ENCODE measurements at places on chromosomes 4 and X.
A peak's percentile ranks its signal among the peaks of the same experiment; 100 is the strongest.

GRCh38 chrX:1658071-1658491 is 43.2 kb downstream of the ASMT start:
- no peak for DNase-seq

DNA sequence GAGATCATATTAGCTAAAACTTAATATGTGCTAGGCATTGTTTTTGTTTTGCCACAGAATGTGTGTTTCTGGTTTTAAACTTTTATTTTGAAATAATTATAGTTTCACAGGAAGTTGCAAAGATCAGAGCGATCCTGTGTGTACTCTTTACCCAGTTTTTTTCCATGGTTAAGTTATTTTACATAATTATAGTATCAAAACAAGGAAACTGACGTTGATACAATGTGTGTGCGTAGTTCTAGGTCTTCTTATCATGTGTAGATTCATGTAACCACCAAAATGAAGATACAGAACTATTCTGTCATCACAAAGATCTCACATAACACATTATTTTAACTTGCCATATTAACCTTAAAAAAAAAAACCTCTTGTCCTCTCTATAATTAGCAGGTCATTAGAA is 69.2 kb downstream of the BLTP1 start:
- DNase-seq, result no peak

DNA sequence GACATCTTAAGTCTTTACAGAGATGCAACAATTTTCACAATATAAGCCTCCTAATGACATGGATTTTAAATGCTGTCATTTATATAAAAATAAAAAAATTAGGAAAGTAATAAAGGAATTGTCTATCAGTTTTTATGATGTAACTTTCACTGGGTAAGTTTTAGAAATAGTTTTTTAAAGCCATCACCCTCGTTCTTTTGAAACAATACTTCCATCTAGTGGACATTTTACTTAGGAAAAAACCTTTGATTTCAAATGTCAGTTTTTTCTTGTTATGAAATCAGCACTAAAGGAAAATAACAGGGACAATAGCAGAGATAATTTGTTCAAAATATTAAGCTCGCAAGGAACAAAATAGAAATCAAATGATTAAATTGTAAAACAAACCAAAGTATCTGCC is 24.3 kb upstream of the NDNF start:
- no peak for DNase-seq

GRCh38 chr4:102575369-102576129 is 74.4 kb downstream of the NFKB1 start:
- DNase-seq, result no peak

GRCh38 chr4:38819569-38819968 is 15.0 kb upstream of the TLR1 start:
- no peak for DNase-seq

DNA sequence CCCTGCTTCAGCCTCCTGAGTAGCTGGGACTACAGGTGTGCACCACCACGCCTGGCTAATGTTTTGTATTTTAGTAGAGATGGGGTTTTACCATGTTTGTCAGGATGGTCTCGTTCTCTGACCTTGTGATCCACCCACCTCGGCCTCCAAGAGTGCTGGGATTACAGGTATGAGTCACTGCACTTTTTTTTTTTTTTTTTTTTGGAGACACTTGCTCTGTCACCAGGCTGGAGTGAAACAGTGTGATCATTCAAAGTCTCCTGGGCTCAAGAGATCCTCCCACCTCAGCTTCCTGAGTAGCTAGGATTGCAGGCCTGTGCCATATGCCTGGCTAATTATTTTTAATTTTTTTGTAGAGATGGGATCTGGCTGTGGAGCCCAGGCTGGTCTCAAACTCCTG is 338.8 kb downstream of the PPP3CA start:
- DNase-seq, result no peak

DNA sequence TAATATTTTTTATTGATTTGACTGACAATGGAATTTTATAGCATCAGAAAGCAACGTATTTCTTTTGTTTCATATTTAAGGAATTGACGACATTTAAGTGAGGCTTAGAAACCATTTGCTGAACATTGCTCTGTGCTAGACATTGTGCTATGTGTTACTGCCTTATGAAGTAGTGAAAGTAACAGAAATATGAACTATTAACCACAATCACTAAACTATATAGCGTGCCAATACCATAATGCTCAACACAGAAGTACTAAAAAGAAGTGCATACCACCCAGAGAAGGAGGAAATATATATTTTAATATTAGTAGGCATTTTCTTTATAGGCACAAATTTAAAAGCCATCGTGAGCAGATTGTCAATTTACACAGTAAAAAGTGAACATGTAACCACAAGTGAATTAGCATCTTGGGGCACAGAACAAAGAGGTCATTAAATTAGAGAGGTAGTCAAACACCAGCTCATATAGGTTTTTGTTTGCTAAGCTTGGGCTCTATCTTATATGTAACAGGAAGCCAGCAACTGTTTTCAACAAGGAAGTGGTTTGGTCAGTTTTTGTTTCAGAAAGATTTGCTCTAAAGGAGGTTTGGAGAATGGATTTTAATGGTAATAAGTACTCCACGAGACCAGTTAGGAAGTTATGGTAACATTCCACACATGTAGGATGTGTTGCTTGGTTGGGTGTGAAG is 270.7 kb downstream of the GRXCR1 start:
- DNase-seq, result no peak

DNA sequence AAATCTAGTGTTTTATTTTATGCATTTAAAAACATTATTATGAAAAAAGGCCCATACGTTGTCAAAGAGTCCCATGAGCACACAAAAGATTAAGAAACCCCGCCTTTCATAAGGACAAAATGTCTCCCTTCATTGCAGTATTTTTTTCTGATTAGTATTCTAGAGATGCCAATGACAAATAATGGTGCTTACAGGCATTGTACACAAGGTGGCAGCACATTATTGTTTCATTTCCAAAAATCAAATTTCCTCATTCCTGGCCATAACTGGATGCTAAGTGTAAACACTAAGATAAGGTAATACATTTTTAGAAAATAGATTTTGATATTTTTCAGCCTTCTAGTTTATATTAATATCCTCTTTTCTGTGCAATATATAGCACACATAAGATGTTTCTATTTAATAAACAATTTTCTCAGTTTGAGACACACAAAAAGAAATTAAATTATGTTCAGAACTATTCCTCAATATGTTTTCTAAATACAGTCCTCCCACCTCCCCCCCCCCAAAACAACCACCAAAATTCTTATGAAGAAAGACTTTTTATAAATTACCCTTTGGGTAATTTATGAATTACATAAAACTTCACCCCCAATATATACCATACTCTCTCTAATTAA is 47.7 kb downstream of the TIGD2 start:
- no peak for DNase-seq

DNA sequence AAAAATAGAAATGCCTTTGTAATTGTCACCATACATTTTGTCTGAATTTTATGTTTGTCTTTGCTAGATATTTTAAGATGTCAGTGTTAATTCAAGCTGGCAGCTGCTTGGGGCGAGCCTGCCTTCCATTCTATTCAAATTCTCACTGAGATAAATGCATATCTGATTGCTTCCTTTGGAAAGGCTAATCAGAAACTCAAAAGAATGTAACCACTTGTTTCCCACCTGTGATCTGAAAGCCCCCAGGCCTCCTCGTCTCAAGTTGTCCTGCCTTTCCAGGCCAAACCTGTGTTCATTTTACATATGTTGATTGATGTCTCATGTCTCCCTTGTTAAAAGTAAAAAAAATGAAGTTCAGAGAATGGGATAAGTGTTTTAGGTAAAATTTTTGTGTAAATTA is 318.7 kb upstream of the TECRL start:
- no peak for DNase-seq

DNA sequence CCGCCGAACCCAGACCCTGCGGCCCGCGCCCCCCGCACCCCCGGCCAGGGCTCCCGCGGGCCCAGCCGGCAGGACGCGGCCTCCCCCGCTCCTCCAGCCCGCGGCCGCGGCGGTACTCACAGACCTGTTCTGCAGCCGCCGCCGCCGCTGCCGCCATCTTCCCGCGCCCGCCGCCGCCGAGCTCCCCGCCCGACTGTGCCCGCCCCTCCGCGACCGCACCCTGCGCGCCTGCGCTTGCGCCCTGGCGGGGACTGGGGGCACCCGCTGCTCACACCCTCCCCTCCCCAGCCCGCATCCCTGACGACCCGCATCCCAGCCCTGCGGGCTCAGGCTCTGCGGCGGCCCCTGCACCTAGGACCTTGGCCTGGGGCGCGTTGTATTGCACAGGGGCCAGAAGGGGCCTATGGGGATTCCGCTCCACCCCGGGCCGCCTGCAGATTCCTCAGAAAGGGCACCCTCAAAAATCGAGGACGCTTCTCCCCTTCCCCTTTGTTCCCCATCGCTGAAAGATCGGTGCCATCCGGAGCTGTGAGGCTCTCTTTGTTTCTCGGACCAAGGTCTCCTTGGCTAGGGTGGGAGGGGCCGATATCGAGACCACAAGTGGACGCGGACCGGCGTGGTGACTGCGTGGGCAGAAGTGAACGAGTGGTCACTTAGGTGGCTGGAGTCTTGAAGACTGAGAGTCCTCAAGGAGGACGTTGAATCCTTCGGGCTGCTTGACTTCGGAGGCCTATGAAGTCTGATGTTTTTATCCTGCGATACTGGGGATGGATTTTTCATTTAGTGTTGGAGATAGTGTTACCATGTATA is at the start of gene SGCB:
Gene SGCB, minus strand, starts transcription at position 197 of the 810 bp plus-strand sequence. Its CDS starts 40 bp downstream, at position 157.
- peak; percentile 61 for DNase-seq

DNA sequence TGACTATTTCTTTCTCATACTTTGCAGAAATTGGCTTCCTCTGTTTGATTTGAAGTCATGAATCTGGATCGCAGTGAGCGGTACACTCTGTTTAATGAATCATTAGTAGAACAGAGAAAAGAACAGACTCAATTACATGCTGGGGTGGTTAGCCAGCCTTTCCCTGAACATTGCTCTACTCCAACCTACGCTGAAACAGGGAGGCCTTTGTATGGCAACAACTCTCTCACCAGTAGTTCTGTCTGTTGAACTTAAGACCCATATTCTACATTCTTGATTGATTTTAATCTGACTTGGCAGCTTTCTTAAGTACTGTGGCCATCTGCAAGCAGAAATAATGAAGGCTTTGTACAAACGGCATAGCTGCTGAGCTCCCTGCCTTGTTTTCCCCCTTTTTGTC is 19.0 kb upstream of the AP1S2 start:
- no peak for DNase-seq

GRCh38 chr4:48025005-48025404 is 8.4 kb downstream of the NIPAL1 start:
- DNase-seq, result no peak

- no peak for DNase-seq
Measured at GRCh38 chrX:20128670-20129069, 12.0 kb upstream of the MAP7D2 start.

DNA sequence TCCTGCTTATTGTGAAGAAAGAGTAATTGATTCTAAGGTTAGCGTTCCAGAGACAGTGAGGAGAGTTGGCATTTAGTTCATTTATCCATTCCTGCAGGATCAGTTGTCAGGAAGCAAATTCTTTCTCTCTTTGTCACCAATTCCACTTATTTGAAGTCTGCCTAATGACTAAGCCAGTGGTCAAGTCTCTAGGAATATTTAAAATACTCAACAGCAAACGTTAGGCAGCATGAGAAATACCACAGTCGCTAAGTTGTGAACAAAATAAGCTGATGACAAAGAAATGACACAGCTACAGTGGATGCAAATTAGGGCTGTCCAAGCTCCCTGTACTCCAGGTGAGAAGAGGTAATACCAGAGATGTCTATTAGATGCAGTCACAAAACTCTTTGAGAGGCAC is 6.6 kb upstream of the MAGEB17 start:
- no peak for DNase-seq

DNA sequence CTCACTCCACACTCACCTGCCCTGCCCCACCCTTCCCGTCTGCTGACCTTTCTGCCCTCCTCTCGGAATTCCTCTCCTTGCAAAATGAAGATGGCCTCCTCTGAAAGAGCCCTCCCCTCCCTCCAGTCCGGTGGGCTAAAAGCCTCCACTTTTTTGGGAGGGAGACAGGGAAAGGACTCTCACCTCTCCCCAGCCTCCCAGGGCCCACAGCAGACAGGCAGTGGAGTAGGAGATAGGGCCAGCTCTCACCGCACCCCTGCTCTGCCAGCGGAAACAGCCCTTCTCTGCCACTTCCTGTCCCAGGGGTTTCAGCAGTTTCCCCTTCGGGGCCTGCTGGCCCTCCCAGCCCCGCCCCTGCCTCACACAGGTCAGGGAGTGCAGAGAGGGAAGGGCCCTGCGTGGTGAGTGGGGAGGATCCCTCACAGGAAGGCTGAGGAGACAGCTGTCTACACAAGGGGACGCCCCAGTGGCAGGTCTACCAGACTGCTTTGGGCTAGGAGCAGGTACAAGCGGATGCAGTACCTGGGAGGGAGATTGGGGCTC is 18.2 kb downstream of the ELF4 start:
- DNase-seq, result peak; percentile 19

- no peak for DNase-seq
Measured at GRCh38 chr4:184913356-184914143, 87.8 kb upstream of the ACSL1 start.

GRCh38 chrX:14028473-14028872 is 1.2 kb downstream of the GEMIN8 start:
- no peak for DNase-seq

DNA sequence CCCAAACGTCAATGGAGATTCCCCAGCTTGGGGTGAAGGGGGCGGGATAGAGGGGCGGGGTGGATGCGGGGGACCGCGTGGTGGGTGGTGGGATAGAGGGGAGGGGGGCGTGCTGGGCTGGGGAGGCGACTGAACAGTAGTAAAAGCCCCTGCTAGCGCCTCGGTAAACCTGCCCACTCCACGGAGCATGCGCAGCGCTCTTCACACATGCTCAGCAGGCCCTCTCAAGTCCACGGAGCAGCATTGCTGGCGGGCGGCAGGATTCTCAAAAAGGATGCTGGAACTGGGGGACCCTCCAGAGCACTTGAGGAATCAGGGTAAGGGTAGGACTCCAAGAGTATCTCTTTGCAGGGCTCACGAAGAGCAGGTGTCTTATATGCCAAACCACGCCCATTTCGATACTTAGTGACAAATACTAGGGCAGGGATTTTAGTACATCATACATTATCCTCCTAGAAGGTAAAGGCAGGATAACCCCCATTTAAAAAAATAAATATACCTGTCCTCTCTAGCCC is 378 bp upstream of the RPS6KA6 start:
- peak; percentile 68 for DNase-seq

DNA sequence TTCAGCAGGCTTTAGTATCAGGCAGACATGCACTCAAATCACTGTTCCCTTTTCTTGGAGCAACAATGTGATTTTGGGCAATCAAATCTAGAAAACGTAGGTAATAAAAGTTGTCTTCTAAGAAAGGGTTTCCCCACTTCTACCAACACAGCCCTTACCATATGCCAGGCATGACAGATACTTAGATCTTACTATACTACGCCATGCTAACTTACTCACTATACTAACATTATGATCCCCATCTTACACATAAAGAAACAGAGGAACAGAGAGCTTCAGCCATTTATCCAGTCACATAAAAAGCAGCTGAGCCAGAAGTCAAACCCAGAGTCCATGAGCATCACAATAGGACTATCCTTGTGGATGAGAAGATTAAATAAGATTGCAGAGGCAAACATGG is 9.2 kb downstream of the TXK start:
- DNase-seq, result no peak

- peak; percentile 56 for DNase-seq
Measured at GRCh38 chr4:150209140-150209829, 131.0 kb downstream of the DCLK2 start.
